CD4-positive, alpha-beta T cell treated with Interferon alpha-2 for 1 hour (primary cell): ENCODE measurements at places on chromosomes 16 and 17.

DNA sequence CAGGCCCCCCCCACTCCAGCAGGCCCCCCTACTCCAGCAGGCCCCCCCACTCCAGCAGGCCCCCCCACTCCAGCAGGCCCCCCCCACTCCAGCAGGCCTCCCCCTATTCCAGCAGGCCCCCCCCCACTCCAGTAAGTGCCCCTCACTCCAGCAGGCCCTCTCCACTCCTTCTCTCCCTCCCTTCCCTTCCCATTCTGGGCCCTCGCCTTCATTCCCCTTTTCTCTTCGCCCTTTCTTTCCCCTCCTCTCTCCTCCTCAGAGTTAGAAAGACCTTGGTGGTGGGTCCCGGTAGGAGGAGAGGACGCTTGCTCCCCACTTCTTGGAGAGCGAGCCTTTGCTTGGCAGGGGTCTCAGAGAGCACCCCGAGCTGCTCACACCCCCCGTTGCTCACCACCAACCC, 177.0 kb upstream of the TNRC6C start:
- no peak for DNase-seq

DNA sequence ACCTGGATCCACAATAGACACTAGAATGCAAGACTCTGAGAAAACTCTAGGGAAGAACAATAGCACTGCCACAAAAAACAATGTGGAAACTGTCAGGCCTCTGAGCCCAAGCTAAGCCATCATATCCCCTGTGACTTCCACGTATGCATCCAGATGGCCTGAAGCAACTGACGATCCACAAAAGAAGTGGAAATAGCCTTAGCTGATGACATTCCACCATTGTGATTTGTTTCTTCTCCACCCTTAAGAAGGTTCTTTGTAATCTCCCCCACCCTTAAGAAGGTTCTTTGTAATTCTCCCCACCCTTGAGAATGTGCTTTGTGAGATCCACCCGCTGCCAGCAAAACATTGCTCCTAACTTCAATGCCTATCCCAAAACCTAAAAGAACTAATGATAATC, 39.2 kb upstream of the TNRC6C start:
- no peak for DNase-seq

DNA sequence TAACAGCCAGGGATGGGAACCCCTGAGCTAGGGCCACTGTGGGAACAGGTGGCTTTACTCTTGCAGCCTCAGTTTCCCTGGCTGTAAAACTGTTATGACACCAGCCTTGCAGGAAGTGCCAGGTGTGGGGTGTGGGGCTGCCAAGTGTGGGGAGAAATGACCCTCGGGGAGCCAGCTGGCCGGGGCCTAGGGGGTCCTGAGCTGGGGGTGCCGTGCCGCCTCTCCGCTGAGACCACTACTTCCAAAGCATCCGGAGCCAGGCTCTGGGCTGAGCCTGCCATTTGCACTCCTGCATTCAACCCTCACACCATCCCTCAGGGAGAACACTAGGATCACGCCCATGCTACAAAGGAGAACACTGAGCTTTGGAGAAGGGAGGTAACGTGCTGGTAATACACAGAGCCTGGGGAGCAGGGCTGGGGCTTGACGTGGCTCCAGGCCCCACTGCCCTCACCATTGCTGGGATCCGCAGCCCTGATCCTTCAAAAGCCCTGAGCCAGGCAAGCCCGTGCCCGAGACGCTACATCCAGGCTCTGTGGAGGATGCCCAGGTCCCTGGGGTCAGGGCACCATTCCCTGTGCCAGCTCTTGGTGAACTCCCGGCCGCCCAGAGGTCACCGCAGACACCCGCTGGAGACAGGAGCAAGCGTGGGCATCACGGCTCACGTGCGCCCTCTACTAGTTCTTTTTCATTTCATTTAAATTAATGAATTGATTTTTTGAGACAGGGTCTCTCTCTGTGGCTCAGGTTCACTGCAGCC, 28.8 kb upstream of the GINS2 start:
- peak; percentile 42 for DNase-seq

GRCh38 chr16:30184891-30185682, 1.7 kb downstream of the CORO1A start:
- DNase-seq: peak; percentile 24
